ENCODE measurements at places on chromosomes 2 and 18.

- no peak for DNase-seq
Measured at GRCh38 chr2:24209389-24210105, 34.7 kb downstream of the FAM228A start.

GRCh38 chr2:56040189-56040588 lies 116.6 kb upstream of the EFEMP1 start:
- DNase-seq, result no peak

GRCh38 chr2:54871457-54872107 lies 148.1 kb downstream of the EML6 start:
- DNase-seq, result no peak

- no peak for DNase-seq
Measured at GRCh38 chr2:220987839-220988238, 584.3 kb downstream of the EPHA4 start.

DNA sequence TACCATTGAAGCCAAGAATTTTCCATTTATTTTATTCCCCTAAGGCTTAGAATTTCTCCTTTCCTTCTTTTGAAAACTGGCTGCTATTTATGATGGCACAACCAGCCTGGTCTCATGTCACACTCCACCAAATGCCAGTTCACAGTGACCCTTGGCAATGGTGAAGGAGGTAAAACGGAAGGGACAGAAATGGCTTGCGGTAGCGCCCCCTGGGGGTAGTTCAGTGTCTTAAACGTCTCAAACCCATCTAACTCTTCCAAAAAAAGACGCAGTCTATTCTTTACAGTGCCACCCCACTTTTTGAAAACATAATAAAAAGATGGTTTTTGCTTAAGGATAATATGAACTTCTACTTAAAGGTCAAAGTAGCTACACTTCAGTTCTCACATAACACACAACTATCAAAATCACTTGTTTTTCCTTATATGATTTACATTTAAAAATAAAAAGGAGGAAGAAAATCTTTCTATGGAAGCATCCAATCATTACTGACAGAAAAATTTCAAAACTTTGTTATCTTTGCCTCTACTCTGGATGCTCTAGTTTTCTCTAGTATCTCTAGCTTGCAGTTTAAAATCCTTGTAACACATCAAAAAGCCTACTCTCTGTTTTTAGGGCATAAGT lies 28.0 kb downstream of the PNO1 start:
- DNase-seq, result peak; percentile 60

DNA sequence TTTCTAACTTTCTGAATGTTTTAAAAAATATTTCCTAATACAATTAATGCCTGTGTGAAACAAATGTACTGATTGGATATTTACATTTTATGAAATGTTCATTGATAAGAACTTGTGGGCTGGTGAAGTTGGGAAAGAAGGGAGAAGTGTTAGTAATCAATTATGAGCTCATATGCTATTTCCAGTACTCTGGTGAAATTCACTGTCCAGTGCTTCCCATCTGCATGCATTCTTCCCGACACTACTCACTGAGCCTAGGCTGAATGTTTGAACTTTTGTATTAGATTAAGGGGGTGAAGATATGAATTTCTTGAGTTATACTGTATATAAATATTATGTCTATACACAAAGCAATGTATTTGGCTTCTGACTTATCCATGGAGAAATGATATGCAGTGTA lies 36.0 kb downstream of the SKA1 start:
- no peak for DNase-seq

DNA sequence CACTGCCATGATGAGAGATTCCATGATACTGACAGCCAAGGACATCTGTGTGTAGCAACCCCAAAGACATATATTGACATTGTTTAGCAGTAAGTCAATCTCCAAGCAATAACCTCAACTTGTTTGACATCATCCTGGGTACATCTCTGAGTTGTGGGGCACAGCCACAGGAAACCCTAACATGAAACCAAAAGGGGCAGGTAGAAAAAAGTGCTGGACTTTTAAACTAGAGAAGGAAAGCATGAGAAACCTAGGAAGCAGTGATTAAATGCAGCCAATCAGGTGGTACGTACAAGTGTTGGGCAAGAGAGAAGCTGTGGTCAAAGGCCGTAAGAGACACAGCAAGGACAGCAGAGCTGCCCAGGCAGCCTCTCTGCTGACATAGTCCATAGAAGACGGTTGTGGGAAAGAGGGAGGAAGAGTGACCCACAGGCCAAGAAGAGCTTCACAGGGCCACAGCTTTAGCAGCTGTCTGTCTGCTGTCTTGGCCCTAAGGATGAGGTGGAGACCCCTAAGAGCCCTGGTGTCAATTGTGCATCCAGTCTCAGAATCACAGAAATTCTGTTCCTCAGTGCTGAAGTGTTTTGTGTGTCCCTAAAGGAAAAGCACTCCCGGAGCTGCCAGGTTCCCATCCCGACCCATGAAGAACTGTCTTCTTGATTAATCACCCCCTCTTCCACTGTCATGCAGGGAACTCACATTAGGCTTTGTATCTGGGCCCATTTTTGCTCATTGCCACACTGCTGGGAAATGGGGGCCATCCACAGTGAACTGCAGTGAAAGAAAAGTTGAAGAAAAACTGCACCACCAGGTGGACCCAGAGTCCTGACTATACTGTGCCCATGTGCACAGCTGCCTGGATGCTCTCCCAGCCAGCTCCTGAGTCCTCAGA lies 25.4 kb upstream of the CHN1 start:
- DNase-seq, result peak; percentile 72

DNA sequence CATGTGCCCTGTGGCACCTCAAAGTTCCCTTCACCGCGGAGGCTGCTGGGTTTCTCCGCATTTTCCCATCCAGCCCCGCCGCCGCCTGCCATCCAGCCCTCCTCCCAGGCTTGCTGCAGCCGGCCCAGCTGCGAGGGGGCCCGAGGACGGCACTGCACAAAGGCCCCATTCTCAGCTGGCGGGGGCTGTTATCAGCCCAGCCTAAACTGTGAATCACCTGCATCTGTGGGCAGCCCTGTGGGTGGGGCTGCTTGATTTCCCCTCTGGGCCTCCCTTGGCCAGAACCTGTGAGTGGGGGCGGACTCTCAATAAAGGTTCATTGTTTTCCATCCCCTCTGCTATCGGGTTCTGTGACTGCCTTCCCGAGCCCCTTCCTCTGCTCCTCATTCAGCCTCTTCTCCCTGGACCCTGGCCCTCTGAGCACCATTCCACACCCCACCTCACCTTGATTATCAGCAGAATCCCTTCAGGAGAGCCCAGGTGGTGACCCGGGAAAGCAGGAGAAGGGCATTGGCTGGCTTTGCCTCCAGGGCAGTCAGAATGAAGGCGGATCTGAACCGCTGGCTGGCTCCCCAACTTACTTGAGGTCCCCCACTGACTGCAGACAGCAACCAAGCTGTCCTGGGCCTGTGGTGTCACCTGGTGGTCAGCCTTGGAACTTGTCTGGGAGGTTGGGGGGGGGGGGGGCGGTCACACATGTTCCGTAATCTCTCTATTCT lies 204.5 kb downstream of the ZFP36L2 start:
- no peak for DNase-seq

DNA sequence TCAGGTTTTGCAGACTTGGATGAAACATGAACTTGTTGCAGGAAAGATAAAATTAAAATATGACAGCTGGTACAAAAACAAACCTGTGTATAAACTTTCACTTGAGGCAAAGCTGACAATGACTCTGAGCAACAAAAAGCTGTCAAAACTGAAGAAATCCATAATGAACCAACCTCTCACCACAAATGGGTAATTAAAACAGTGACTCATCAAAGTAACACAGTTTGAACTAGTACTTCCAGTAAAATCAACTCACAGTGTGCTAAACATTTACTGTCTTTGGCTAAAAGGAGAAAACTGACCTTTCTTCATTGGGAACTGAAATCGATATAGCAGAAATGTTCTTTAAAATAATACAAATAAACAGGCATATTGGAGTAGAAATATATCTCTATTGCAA lies 209.7 kb downstream of the WDPCP start:
- no peak for DNase-seq

DNA sequence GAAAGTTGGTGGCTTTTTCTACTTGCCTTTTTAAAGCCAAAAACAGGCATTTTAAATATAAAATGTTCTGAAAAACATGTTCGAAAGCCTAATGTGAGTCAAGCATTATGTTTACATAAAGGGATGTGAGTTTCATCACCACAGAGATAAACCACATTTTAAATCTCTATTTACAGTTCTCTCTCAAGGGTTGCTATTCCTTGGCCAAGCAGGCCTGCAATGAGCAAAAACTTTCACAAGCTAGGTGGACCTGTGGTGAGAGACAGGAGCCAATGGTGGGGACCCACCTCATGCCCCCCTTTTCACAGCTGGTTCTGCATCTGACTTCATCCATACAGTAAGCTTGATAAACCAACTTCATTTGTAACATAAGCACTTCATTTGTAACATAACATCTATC lies 65.1 kb downstream of the CUL3 start:
- DNase-seq, result no peak

DNA sequence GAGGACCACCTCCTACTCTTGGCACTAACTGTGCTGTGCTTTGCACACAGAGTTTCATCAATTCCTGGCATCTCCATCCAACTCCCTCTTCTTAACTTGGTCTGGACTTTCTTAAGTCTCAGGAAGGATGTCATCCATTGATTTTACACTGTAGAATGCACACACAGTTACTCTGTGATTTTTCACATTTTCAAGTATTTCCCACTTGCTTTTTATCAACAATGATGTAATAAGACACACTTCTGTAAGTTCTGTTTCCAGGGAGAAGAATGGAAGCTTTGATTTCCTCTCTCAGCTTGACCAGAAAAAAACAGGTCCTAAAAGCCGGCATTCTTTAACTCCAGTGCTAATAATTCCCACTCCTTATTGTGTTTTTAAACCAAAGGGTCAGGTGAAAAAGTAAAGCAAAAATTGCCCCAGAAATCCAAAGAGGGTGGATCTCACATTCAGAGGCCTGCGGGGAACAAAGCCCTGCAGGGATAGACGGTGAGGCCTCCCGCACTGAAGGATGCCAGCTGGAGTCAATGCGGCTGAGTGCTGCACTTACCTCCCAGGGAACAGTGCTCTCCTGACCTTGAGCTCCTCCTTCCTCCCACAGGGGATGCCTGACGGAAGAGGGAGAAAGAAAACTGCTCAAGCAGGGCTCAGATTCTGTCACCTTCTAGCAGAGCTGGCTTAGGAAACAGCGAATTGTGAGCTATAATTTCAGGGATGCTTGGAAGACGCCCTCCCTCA lies 83.1 kb downstream of the PDCL3 start:
- no peak for DNase-seq

DNA sequence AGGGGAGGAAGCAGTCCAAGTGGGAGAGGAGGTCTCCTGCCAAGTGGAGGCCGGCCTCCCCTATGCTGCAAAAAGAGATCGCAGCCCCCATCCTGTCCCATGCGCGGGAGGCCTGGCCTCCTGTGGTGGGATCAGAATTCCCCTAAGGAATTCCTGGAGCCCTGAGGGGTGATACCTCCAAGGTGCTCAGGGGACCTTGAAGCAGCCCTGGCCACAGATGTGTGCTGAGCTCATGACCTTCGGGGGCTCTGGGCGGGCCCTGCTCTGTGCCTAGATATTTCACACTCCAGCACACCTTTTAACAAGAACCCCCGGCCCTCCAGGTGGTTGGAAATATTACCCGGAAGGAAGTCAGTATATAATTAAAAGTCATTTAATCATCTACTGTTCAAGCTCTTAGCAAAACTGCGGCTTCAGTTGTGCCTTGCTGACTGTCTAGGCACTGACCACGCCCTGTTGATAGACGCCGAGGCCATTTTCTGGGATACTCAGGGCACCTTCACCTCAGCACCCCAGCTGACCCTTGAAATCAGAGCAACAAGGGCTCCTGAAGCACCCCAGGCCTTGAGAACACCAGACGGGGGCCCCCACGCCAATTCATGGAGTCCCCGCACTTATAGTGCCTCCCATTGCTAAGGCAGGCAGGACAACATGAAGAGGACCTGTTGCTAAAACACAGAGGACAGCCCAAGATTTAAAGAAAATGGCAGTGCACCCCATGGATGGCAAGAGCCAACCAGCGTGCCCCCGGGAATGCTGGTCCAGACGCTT lies 119.1 kb downstream of the NDUFA10 start:
- no peak for DNase-seq

- DNase-seq, result no peak
Measured at GRCh38 chr18:10160251-10160650, 246.4 kb downstream of the VAPA start.

DNA sequence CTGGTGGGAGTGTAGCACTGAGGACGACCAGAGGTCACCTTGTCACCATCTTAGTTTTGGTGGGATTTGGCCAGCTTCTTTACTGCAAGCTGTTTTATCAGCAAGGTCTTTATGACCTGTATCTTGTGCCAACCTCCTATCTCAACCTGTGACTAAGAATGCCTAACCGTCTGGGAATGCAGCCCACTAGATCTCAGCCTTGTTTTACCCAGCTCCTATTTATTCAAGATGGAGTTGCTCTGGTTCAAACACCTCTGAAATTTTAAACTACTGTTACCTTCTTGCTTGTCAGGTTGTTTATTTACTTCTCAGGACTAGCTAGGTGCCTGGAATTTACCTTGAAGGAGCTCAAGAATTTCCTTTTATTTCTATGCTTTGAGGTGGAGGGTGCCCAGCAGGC lies 9.5 kb upstream of the KCNG3 start:
- DNase-seq, result no peak

- no peak for DNase-seq
Measured at GRCh38 chr2:38723173-38723572, 28.0 kb downstream of the SRSF7 start.

GRCh38 chr2:99338029-99338585 lies 918 bp downstream of the EIF5B start:
- DNase-seq, result peak; percentile 27

All from dermis blood vessel endothelial cell (primary cell).